ENCODE measurements at places on chromosomes 4 and X. TPM values are rescaled to one million over a fixed set of nuclear protein-coding genes. Genes with fewer than 3 reads are reported as not detected.

DNA sequence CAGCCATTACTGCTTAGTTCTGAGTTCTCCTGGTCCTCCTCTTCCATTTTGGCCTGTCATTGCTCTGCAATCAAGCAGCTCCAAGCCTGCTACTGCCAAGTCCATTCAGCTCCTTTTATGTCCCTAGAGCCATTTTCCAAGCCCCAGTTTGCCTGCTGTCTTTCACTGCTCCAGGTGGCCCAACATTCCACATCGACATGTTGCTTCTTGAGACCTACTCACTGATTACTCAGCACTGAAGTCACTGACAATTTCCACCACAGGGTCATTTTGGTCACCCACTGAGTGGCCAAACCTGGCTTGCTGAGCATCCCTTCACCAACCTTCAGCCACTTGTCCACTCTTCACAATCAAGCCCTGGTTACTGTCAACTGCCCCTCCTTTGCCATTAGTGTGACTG, 27.2 kb downstream of the LRIT3 start:
- DNase-seq = no peak

DNA sequence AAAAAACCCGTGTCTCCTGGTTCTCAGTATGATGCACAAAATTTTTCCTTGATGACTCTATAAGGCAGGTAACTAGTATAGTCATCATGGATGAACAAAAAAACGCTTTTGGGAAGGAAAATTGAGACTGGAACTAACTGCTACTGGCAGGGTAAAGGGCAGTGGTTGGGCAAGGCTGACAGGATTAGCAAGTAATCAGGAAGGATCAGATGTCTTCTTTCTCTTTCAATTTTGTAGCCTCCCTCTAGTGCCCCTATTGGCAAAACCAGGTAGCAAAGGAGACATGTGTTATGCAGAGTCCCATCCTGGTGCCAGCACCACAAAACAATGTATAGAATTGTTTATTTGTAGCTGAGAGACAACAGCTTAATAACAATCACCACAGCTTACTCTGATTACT, 12.8 kb upstream of the SLITRK4 start:
- no peak for DNase-seq

GRCh38 chrX:110836982-110837381, 41.4 kb upstream of the CHRDL1 start:
- DNase-seq = no peak

Gene TDO2
- total RNA-seq = not detected

Gene JADE3
- 0.51 TPM for total RNA-seq

Gene NUP62CL
- 1.9 TPM for total RNA-seq

Data from activated CD8-positive, alpha-beta T cell treated with anti-CD3 and anti-CD28 coated beads for 36 hours (primary cell).